GM20000 (cell line): ENCODE measurements at places on chromosomes 13 and 19.
A peak's percentile ranks its signal among the peaks of the same experiment; 100 is the strongest.

DNA sequence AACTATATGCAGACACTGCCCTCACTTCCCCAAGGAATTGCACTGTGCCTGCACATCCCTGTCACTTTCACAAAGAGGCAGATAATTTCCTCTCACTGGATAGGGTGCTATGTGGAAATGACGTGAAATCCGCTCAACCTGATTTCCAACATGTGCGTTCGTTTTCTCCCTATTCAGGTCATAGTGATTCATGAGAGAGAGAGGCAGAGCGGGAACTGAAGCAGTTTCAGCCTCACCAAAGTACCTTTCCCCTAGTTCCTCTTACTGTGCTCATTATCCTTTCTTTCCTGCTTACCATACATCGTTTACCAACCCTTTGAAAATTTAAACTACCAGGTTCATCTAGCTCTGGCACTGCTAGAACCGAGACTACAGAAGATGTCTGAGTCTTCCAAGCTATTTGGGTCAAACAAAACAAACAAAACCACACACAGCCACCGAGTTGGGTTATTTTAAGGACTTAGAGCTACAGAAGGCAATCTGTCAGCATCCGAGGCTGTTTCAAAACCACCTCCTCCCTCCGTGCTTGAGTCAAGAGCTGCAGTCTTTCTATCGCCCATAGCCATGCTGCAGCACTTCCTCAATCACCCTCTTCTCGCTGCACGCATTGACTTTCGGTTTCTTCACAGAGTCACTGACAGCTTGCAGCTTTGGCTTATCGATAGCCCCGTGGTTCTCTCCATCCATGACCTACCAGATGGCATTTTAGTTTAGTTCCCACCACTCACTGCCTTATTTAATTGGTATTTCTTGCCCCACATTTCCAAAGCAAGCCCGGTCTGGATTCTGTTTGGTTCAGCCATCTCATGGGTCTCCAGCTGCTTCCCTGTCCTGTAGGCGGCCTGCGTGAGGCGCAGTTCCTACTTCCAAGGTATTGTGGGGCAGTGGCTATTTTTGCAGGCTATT, 1395.8 kb downstream of the EFNB2 start:
- peak; percentile 73 for DNase-seq

- DNase-seq: peak; percentile 53
Measured at GRCh38 chr19:29263305-29264135, 50.6 kb upstream of the UQCRFS1 start.

GRCh38 chr19:34673590-34673989, 3.4 kb downstream of the SCGB2B2 start:
- no peak for DNase-seq

DNA sequence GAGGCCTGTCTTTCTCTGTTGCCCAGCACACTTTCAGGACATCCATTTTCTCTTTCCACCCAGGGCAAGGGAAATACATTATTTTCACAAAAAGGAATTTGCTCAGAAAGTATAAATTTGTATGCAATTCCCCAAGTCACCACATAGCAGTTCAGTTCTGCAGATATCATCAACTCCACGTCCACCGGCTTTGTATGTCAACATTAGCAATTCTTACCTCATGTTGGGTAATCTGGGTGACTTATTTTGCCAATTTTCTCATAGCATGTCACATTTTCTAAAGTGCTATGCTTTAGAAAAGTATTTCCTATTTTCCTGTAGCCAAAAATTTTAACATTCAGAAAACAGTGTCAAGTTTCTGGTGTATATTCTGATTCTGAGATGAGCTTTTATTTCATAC, 501.8 kb downstream of the EFNB2 start:
- no peak for DNase-seq

DNA sequence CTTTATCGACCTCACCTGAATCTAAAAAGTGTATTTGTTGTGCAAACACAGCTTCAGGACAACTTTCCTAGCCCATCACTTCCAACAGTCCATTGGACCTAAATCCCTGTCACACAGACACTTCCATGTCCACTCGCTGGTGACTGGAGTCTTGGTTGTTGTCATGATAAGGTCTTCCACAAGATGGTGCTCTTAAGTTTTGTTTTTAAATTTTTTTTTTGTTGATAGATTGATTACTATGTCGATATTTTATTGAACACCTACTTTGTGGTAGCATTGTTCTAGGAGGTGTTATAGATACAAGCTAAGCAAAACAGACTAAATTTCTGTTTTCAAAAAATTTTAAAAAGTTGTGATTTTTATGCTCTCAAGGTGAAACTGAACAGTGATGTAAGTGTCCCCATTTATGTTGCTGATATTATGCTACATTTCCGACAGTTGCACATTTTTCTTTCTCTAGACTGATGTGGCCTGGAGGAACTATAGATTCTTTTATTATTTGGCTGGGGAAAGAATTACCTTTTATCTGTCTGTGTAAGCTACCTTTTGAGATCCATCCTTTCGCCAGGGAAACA, 8.1 kb upstream of the ERICH6B start:
- DNase-seq: peak; percentile 43

DNA sequence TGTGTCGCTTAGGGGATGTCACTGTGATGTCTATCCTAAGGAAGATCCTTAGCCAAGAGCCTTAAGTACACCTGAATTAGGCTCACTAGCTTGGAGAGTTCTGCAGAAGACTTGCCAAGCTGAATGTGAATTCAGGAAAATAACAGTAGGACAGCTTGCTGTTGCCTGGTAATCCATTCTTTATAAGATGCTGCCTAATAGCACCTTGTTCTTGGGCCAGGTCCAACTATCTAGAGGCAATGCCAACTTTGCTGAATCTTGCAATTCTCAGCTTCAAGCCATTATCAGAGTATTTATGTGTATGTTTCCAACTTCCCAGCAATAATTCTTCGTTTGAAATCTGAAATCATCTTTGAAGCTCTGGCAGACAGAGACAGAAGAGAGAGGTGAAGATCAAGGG, 102.8 kb downstream of the PCDH17 start:
- DNase-seq: no peak

- DNase-seq: no peak
Measured at GRCh38 chr13:37886879-37887278, 17.3 kb upstream of the TRPC4 start.

DNA sequence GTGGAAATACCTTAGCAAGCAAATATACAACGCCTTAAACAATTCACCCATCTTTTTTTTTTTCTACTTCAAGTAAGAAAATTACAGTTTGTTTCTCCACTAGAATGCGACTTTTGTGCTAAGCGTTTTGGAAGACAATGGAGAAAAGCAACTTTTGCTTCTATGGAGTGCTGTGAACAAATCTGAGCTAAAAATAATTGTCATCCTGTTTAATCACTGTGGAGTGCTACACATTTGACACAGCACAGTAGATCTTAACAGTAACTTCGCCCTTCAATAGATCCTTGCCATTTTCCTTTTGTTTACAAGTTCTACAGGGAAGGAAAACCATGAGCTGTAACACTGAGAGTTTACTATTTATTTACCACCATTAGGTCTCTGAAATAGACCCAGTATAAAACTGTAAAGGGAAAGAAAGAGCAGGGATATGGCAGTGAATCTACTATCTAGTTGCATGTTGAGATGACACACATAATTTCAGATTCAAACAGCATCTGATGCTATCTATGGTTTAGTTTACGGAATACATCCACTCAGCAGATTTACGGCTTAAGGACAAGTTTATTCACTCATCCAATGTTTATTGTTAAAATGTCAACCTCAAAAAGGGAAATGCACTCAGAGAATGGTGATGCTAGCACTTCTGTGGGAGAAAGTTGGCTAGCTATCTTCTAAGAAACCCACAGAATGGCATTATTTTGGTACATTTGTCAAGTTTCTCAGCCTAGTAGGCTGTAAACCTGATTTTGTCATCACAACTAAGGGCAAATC, 175.3 kb downstream of the VWA8 start:
- DNase-seq: no peak

- DNase-seq: no peak
Measured at GRCh38 chr13:48072304-48072703, 22.6 kb downstream of the MED4 start.

DNA sequence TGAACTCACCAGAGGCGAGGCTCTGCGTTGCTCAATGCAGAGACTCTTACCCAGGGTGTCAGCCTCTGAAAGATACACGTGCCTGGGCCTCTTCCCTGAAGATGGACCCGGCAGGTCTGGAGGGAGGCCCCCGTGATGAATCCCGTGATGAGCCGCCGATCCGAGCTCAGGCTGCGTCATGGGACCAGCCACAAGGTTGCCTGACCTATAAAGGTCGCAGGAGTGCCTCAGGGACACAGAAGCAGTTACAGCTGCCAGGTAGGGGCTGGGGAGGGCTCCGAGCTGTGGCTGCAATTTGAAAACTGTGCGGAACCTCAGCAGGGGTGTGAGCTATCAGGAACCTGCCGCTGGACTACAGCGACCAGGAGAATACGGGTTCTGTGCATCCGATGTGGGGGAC, 10.5 kb upstream of the ATP11A start:
- no peak for DNase-seq

GRCh38 chr19:7975037-7975436, 30.4 kb downstream of the ELAVL1 start:
- DNase-seq: no peak

DNA sequence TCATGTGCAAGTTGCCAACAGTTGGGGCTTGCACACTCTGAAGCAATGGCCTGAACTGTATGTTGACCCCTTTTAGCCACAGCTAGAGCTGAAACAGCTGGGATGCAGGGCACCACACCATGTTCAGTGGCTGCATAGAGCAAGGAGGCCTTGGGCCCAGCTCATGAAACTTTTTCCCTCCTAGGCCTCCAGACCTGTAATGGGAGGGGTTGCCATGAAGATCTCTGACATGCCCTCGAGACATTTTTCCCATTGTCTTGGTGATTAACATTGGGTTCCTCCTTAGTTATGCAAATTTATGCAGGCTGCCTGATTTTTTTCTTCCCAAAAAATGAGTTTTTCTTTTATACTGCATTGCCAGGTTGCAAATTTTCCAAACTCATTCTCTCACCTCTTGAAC, 165.1 kb upstream of the PRR20A start:
- no peak for DNase-seq

GRCh38 chr13:59299584-59299983, 864.1 kb downstream of the DIAPH3 start:
- DNase-seq: no peak

GRCh38 chr19:50430888-50431342, 1.8 kb upstream of the MYBPC2 start:
- DNase-seq: no peak

DNA sequence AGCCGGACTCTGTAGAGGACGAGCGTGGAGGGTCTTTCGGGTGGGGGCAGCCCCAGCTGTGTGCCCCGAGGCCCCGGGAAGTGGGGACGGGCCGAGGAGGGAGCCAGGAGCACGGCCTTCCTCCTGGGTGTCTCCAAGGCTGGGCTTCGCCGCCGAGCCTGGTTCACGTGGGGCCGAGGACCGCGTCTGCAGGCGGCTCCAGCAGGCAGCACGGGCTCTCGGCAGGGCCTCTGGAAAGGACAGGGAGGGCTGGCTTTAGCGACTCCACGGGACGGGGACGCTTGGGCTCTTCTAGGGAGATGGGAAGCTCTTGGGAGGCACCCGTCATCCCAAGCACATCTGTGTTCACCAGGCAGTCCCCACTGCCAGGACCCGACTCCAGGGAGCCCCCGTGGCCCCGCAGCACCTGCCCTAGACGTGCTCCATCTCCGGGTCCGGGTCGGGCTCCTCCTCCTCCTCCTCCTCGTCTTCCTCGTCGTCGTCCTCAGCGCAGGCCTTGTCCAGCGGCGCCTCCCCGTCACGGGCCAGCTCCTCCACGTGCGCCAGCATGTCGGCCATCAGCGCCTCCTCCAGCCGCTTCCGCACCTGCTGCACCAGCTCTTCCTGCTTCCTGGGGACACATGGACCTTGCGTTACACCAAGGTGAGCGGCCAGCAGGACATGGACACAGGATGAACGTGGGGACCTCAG, 9.9 kb upstream of the MEX3D start:
- DNase-seq: no peak

DNA sequence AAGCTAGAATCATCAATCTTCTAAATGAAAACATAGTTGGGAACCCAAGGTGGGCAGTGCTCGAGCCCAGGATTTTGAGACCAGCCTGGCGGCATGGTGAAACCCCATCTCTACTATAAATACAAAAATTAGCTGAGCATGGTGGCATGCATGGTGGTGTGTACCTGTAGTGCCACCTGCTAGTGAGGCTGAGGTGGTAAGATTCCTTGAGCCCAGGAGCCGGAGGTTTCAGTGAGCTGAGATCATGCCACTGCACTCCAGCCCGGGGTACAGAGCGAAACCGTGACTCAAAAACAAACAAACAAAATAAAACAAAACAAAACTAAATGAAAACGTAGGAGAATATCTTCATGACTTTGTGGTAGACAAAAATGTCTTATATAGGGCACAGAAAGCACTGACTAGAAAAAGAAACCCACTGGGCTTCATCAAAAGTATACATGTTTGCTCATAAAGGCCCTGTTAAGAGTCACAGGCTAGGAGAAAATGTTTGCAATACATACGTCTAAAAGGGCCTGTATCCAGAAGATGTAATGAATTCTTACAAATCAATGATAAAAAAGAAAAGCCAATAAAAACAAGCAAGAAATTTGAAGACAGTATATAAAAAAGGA, 353.6 kb downstream of the FGF9 start:
- DNase-seq: no peak

- DNase-seq: no peak
Measured at GRCh38 chr19:4334929-4335570, 3.6 kb downstream of the STAP2 start.

DNA sequence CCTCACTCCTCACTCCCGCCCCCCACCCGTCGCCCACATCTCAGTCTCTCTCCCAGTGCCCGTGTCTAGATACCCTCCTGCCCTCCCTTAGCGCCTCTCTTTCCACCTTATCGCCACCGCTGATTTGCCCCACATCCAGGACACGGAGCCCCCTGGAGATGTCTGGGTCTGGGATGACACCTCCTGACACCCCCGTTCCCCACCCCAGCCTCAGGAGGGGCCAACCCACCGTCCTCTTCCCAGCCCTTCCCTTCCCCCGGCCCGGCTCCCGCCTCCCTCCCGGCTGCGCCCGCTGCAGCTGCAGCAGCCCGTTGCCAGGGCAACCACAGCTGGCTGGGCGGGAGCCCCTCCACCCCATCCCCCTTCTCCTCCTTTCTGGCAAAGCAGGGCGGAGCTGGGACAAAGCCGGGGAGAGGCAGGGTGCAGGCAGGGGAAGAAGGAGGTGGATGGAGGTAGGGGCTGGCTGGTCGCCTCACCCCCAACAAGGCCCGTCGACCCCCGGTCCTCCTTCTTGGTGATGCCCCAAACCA, 13.5 kb downstream of the DPF1 start:
- DNase-seq: no peak
